Breast epithelium (tissue), 4 donors: ENCODE measurements at places on chromosomes 4 and X. TPM values are rescaled to one million over a fixed set of nuclear protein-coding genes. Genes with fewer than 3 reads are reported as not detected.

Gene NLRP2B
- total RNA-seq = 0.66 TPM

Gene SH3TC1
- total RNA-seq = 17.3 TPM

Gene SSX1
- not detected for total RNA-seq

Gene TLR3
- total RNA-seq = 4.3 TPM

Gene NPY2R
- total RNA-seq = 11.4 TPM

- H3K4me3 ChIP-seq = no peak overlapping the region
- no peak for DNase-seq
- H3K27ac ChIP-seq = no peak overlapping the region
- H3K27me3 ChIP-seq = no peaks in the 10 kb centered on the region
- no peaks in the 10 kb centered on the region for H3K4me1 ChIP-seq
These were observed 119.5 kb downstream of the STOX2 start for GRCh38 chr4:184024637-184025036.

- H3K27ac ChIP-seq = no peak overlapping the region
- no peak overlapping the region for H3K4me3 ChIP-seq
- peak; percentile 14 for DNase-seq
- peaks cover 40% of the 10 kb centered on the region for H3K27me3 ChIP-seq
- no peaks in the 10 kb centered on the region for H3K36me3 ChIP-seq
These were observed 135.3 kb downstream of the CPZ start for GRCh38 chr4:8727546-8728510.

- H3K27me3 ChIP-seq = no peaks in the 10 kb centered on the region
- no peaks in the 10 kb centered on the region for H3K4me1 ChIP-seq
- H3K4me3 ChIP-seq = no peak overlapping the region
- no peak overlapping the region for H3K27ac ChIP-seq
- H3K36me3 ChIP-seq = no peaks in the 10 kb centered on the region
- no peak for DNase-seq
These were observed 2.7 kb upstream of the ATP10D start for GRCh38 chr4:47482326-47482725.

DNA sequence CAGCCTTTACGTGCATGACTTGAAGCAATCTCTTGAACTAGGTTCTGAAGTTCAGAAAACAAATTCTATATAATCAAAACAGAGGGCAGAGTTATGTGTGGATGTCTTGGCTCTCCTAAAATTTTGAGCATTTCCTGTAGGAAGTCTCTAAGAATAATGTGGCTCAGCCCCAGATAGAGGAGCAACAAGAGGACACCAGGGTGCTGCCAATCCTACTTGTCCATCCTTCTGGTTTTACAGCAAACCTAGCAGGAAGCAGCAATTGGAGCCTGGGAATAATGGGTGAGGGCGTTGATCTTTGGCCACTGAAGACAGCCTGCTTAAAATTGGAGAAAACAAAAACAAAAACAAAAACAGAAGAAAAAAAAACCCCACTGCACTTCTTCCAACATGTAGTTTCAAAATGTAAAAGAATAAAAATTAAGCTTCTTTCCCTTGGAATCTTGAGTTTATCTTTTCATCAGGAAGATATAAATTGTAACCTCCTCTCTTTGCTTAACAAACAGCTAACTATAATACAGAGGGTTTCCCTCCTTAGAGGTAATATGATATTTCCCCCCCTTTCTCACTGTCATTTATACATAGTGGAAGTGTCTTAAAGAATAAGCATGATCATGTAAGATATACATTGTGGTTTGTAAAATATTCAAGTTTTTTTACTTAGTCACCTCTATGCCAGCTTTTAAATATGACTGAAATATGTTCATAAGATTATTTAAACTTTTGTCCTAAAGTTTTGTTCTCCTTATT is 130.6 kb downstream of the FBXO8 start:
- H3K4me3 ChIP-seq = no peak overlapping the region
- no peaks in the 10 kb centered on the region for H3K36me3 ChIP-seq
- H3K27ac ChIP-seq = no peak overlapping the region
- no peaks in the 10 kb centered on the region for H3K4me1 ChIP-seq
- no peak for DNase-seq
- H3K27me3 ChIP-seq = no peaks in the 10 kb centered on the region

DNA sequence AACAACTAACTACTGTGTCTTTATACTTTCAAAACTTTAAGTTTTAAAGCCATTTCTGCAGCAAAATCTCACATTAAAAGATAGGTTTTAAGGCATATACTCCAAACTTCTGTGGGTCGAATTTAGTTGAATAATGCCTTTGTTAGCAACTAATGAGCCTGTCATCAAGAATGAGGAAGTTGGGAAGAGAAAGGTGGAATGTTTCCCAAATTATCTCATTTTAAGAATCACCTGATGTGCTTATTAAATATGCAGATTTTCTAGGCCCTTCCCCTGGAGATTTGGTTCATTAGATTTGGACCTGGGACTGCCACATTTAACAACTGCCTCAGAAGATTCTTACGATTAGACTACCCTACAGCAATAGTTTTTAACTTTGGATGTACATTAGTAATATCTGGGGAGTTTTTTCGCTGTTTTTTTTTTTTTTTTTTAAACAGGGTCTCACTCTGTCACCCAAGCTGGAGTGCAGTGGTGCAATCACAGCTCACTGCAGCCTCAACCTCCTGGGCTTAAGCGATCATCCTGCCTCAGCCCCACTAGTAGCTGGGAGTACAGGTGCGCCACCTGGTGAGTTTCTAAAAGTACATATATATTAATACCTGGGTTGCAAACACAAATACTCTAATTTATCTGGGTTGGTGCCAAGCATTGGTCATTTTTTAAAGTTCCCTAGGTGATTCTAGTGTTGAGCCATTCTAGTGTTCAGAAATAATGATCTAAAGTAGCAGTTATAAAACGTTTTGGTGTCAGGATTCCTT is 16.1 kb upstream of the TASL start:
- no peaks in the 10 kb centered on the region for H3K4me1 ChIP-seq
- H3K27me3 ChIP-seq = no peaks in the 10 kb centered on the region
- no peak for DNase-seq
- peak overlapping the region; percentile 2 for H3K27ac ChIP-seq
- H3K36me3 ChIP-seq = no peaks in the 10 kb centered on the region

DNA sequence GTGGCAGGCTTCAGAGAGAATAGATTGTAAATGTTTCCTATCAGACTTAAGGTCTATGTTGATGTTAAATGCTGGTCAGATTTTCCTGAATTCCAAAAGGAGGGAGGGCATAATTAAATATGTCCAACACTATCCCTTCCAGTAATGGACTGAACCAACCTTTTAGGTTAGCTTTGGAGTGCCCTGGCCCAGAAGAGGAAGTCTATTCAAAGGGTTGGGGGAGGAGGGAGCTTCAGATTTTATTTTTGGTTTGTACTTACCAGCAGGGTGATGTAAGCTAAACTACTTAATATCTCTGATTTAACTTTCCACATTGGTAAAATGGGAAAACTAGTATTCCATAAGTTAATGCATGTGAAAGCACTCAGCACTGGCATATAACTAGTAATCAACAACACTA is 91.1 kb downstream of the RBM46 start:
- H3K4me1 ChIP-seq = no peaks in the 10 kb centered on the region
- no peaks in the 10 kb centered on the region for H3K27me3 ChIP-seq
- no peak overlapping the region for H3K27ac ChIP-seq
- no peak overlapping the region for H3K4me3 ChIP-seq
- no peak for DNase-seq

GRCh38 chr4:150345207-150345744 is 236.7 kb upstream of the MAB21L2 start:
- DNase-seq = no peak
- H3K27me3 ChIP-seq = no peaks in the 10 kb centered on the region
- H3K4me3 ChIP-seq = no peak overlapping the region
- no peak overlapping the region for H3K27ac ChIP-seq
- H3K36me3 ChIP-seq = no peaks in the 10 kb centered on the region
- no peaks in the 10 kb centered on the region for H3K4me1 ChIP-seq

GRCh38 chr4:142535009-142535408 is 311.1 kb downstream of the INPP4B start:
- H3K27ac ChIP-seq = no peak overlapping the region
- H3K27me3 ChIP-seq = no peaks in the 10 kb centered on the region
- H3K4me3 ChIP-seq = no peak overlapping the region

- no peaks in the 10 kb centered on the region for H3K36me3 ChIP-seq
- H3K27ac ChIP-seq = no peak overlapping the region
- DNase-seq = no peak
- no peaks in the 10 kb centered on the region for H3K27me3 ChIP-seq
These were observed 276.6 kb downstream of the ANK2 start for GRCh38 chr4:113325876-113326615.

- no peaks in the 10 kb centered on the region for H3K36me3 ChIP-seq
- no peak for DNase-seq
- H3K27me3 ChIP-seq = peaks cover 15% of the 10 kb centered on the region
- no peak overlapping the region for H3K27ac ChIP-seq
- H3K4me3 ChIP-seq = no peak overlapping the region
These were observed 8.2 kb downstream of the MAGEB17 start for GRCh38 chrX:16175329-16176061.

- H3K4me3 ChIP-seq = no peak overlapping the region
- H3K36me3 ChIP-seq = no peaks in the 10 kb centered on the region
- no peaks in the 10 kb centered on the region for H3K27me3 ChIP-seq
These were observed 8.9 kb downstream of the EIF4E start for GRCh38 chr4:98919996-98920395.

- H3K27ac ChIP-seq = no peak overlapping the region
- no peaks in the 10 kb centered on the region for H3K4me1 ChIP-seq
- no peaks in the 10 kb centered on the region for H3K36me3 ChIP-seq
- DNase-seq = no peak
- H3K4me3 ChIP-seq = no peak overlapping the region
- H3K27me3 ChIP-seq = no peaks in the 10 kb centered on the region
These were observed 2.4 kb downstream of the GLRA3 start for GRCh38 chr4:174826660-174827059.

DNA sequence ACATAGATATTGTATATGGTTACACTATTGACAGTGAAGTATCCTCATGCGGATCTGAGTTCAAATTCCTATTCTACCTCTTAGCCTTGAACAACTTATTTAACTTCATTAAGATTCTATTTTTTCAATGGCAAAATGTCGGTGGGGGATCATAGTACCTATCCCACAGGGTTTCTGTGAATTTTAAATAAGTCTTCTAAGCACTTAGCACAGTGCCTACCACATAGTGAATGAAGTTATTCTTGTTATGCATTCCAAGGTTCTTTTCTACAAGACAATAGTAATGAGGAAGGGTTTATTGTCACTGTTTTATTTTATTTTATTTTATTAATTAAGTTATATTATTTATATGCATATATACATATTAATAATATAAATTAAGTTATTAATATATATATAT is 8.8 kb upstream of the ENAM start:
- no peaks in the 10 kb centered on the region for H3K4me1 ChIP-seq
- H3K4me3 ChIP-seq = no peak overlapping the region
- H3K27me3 ChIP-seq = no peaks in the 10 kb centered on the region
- DNase-seq = no peak
- no peak overlapping the region for H3K27ac ChIP-seq

DNA sequence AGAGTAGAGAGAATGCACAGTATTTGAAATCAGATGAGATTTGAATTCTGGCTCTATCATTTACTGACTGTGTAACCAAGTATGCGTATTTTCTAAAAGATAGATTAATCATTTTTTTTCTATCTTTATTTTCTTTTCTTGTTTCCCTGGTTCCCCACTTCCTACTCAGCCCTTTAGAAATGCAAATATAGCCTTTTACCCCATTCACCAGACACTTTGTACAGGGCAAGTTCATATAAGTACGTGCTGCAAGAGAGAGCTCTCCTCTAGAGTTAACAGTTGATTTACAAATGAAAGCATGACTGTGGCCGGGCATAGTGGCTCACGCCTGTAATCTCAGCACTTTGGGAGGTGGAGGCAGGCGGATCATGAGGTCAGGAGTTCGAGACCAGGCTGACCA is 17.8 kb upstream of the TDO2 start:
- H3K27ac ChIP-seq = no peak overlapping the region
- no peaks in the 10 kb centered on the region for H3K36me3 ChIP-seq
- no peaks in the 10 kb centered on the region for H3K4me1 ChIP-seq
- DNase-seq = no peak
- no peaks in the 10 kb centered on the region for H3K27me3 ChIP-seq
